Spinal cord (tissue), 10 donors: ENCODE measurements at places on chromosomes 1 and 21. TPM values are rescaled to one million over a fixed set of nuclear protein-coding genes. Genes with fewer than 3 reads are reported as not detected.

DNA sequence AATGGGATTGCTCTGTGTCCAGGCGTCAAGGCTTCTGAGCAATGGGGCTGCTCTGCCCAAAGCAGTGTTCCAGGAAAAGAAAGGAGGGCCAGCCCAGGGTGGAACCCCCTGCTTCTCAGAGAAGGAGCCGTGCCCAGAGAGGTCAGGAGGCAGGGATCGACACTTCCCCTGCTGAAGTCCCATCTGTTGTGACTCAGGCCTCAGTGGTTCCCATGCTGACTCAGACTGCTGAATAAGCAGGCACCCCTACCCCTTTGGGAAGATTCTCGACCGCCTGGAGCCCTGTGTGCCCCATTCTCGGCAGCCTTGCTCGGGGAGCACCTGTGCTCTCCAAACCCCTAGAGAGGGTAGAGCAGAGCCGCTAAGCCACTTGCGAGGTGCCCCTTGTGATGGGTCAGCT, 23.9 kb downstream of the PKP1 start:
- no peak for DNase-seq

- DNase-seq = no peak
Measured at GRCh38 chr1:40853113-40853884, 8.9 kb downstream of the CITED4 start.

- no peak for DNase-seq
Measured at GRCh38 chr1:56508523-56508983, 70.8 kb downstream of the PLPP3 start.

GRCh38 chr1:97803026-97803425, 117.8 kb downstream of the DPYD start:
- no peak for DNase-seq

Gene C1QB
- 39.1 TPM for total RNA-seq
